ENCODE measurements at places on chromosomes 16 and 17.

DNA sequence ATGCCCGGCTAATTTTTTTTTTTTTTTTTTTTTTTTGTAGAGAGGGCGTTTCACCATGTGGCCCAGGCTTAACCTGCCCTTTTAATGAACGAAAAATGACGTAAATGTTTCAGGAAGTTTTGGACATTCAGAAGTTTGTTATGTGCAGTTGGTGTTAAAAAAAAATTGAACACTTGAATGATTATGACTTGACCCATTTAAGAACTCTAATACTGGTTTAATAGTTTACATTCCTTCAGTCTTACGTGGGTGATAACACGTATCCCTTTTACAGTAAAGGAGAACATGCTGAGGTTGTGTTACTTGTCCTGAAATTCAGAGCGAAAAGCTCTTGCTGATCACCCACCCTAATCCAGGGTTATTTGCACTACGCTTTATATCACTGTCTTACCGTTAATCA is 1.7 kb downstream of the MLYCD start:
- no peak for DNase-seq

DNA sequence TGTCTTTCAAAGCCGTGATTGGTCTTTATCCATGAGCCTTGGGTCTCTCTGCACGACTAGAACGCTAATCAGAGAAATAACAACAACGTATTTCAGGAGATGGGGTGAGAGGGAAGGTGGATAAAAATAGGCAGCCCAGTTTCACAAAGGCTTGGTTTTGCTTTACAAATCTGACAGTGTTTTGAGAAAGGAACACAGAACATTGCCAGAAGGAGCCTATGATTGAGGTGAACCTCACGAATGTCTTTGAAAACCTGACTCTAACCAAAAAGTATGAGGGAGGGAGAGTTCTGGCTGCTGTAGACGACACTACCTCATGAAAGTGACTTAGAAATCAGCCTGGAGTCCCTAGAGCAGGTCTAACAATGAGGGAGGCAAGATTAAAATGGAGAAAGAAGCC is 38.0 kb upstream of the NOL11 start:
- no peak for DNase-seq

DNA sequence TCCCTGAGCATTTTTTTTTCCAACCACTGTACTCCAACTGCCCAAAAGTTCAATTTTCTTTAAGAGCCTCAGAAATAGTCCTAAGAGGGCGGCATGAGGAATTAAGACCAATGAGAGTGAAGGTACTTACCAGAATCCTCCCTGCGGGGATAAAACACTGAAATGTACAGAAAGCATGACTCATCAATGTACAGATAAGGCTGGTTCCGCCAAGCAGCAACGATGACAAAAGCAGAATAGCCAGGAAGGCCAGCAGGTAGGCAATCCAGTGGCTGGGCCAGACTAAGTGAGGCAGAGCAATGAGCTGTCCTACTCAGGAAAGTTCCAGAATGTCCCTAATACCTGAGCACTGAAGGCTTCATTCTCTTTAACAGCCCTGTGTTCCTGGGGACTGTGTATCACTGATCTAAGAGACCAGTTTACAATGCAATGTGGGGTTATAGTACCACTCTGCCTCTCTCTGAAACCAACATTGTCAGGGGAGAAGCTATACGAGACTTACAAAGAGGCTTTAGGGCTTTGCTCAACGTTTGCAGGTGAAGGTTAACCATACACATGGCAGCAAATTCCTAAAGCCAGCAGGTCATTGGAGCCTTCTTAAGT is 11.0 kb upstream of the GPR139 start:
- DNase-seq: no peak

DNA sequence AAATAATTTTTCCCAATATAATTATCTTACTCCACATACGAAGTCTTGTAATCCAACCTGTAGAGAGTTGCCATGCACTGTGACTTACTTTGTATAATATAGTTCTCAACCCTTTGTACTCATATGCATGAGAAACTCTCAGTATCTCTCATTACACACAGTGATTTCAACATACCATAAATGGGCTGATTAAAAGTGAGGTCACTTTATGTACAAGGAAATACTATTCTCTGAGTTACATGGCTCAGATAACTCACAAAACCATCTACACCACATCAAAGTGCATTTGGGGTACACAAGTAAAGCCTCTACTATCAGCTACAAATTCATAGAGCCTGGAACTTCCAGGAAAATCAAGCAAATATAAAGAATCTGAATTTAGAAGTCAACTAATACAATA is 27.9 kb downstream of the SLFN12 start:
- DNase-seq: no peak

GRCh38 chr17:19017804-19018599 is 13.4 kb upstream of the FAM83G start:
- DNase-seq: no peak

- no peak for DNase-seq
Measured at GRCh38 chr17:57586742-57587141, 158.4 kb downstream of the CCDC182 start.

DNA sequence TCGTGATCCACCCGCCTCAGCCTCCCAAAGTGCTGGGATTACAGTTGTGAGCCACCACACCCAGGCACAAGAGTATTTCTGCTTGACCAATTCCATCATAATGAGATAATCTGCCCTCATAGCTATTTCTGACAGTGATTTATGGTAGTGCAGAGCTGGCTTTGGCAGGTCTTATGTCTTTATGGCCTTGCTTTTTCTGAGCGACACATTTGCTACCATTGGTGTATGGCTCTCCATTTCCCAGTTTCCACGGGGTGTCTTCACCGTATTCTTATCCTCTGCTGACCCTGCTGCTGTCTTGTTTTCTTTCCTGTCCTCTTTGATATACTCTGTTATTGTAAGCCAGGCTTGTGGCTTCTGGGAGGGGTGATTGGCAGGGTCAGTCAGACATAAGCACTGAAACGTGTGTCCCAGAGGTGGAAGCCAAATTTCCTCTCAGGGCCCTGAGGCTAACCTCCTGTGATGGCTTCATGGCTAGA is 161.1 kb upstream of the TBX2 start:
- no peak for DNase-seq

DNA sequence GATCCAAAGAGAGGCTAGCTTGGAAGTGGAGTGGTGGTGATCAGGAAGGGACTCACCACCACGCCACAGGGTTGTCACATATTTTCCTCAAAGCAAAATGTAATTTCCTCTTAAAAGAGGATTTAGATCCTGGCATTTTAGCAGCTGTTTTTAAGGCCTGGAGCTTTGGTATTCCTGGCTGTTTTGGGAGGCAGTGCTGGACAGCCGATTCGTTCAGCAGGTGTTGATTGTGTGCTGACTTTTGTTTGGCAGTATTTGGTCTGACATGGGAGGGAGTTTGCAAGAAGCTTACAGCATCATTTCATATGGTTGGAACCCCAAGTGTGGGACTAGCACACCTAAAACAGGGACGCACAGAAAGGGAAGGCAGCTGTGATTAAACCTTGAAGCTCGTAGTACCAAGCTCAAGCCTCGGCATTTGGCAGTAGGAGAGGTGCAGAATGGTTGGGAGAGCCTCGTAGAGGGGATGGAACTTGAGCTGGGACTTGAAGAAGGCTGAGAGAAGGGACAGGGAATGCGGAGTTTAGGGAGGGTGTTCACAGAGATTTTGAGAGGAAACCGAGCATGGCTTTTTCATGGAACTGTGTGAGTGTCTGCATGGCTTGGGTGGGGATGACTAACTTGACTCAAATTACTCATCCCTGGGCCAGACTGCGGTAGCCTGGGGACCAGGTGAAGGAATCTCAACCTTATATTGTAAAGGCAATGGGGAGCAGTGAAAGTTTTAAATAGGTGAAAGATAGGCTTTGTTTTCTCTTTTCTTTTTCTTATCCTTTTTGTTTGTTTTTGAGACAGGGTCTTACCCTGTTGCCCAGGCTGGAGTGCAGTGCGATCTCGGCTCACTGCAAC is 52.3 kb downstream of the RPTOR start:
- no peak for DNase-seq

DNA sequence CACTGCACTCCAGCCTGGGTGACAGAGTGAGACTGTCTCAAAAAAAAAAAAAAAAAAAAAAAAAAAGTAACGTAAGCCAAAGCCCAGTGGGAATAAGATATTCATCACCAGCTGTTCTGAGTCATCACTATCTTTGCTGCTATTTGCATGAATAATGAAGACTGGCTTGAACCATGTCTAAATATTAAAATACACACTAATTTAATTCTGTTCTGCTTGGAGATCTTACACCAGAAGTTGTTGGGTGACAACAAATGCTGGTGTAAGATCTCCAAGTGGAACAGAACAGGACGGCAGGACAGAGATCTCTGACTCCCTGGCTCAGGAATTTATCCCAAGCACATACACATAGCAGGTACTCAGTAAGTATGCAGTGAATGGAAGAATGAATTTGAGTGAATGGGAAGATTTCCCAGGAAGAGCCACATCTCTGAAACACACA is 19.6 kb downstream of the DNAH17 start:
- DNase-seq: no peak

GRCh38 chr17:80725517-80725916 is 180.9 kb downstream of the RPTOR start:
- no peak for DNase-seq

DNA sequence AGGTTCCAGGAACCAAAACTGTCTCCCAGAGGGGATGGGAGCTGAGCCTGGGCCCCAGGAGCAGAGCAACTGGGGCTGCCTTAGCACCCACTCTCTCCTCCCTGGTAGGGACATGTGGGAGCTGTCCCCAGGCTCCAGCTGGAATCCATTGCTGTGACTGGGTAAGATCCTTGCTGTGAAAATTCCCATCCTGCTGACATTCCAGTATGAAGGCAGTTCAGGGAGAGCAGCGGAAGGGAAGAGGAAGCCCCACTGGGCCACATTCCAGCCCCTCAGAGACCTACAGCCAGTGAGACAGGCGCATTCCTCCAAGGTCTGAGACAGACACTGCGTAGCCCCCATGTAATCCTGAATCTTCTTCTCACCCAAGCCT is 24.2 kb downstream of the MYO18A start:
- no peak for DNase-seq

DNA sequence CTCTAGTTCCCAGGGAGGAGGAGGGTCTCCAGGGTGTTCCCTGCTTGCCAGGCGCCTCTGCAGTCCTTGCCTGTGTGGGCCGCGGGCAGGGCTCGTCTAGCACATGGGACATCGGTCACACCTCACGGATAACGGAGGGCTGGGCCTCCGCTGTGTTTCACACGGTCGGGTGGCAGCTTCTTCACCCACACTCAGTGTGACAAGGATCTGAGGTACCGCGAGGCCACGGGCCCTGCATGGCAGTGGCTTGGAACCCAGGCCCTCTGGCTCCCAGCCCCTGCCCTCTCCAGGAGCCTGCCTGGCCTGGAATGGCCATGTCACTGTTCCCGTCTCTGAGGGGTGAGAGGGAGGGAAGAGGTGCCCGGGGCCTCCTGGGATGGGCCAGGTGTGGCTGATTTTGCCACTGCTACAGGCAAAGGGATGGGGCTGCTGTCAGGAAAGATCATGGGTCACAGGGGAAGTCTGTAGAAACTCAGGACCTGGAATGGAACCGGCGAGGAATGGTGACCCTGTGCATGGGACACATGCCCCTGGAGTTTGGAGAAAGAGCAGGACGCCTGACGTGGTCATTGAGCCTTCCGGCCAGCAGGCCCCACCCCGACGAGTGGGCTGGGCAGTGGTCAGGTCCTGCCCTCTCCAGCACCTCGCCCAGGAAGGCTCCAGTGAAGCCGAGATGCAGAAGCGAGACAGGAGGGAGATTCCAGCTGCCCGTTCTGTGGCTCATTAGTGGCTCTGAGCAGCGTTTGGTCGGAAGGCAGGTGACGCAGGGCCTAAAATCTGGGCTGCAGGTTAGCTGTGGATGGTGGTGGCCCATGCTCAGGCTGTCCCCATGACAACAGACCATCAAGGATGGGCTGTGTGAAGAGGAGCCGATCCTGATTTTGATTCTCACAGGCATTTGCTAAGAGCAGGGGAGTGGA is 76.5 kb upstream of the GSE1 start:
- DNase-seq: no peak

DNA sequence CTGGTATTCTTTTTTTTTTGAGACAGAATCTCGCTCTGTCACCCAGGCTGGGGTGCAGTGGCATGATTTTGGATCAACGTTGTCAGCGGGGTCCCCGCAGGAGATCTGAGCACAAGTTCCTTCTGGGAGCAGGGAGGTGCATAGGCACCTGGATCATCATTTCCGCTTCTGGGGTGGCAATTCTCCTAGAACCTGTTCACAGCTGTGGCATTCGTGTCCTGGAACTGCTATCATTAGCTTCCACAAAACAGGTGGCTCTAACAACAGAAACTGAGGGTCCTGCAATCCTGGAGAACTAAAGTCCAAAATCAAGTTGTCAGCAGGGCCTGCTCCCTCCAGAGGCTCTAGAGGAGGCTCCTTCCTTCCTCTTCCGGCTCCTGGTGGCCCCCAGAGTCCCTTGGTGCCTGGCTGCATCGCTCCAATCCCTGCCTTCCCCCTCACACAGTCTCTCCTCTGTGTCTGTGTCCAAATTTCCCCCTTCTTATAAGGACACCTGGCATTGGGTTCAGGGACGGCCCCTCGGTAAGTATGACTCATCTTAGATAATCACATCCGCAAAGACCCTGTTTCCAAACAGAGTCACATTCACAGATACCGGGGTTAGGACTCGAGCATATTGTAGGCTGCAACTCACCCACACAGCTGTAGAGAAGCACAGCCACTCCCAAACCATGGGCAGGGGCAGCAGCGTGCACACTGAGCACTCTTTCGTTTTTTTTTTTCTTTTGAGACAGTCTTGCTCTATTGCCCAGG is 43.5 kb upstream of the KLHDC4 start:
- DNase-seq: no peak

GRCh38 chr17:70810609-70811008 is 641.3 kb downstream of the KCNJ2 start:
- no peak for DNase-seq

DNA sequence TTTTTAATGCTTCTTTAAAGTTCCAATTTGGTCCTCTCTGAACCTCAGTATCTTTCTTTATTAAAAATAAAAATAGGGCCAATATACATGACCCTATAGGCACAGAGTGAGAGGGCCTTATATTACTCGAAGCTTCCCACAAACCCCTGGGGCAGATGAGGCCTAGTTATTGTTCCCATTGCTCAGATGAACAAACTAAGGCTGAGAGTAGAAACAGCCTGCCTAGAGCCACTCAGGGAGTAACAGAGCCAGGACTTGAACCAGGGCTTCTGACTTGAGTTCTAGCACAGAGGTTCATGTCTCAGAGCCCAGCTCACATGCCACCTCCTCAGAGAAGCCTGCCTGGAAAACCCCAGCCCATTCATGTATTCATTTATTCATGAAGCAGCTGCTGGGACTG is 7.7 kb downstream of the BCL7C start:
- DNase-seq: no peak

GRCh38 chr17:5380491-5381135 is 38.8 kb downstream of the NUP88 start:
- DNase-seq: no peak

DNA sequence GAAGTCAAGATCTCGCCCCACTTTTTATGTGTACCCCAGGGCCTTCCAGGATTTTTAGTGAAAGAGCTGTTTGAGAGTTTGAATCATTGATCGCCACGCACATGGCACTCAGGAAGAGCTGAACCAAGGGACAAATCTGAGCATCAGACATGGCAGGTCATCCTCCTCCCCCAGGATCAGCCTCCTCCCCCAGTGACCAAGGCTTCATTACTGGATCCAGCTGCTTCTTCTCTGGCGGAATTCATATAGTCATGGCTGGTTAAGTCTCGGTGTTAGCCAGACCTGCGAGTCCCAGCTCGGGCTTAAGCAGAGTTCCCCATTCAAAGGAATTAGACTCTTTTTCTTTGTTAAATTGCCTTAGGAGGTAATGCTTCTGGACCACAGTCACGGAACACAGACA is 32.5 kb downstream of the CDRT4 start:
- no peak for DNase-seq

- peak; percentile 59 for DNase-seq
Measured at GRCh38 chr16:69100071-69100691, 5.3 kb upstream of the HAS3 start.

Measured in NCI-H1105 (cell line).